ENCODE measurements at places on chromosomes 11 and 22. TPM values are rescaled to one million over a fixed set of nuclear protein-coding genes. Genes with fewer than 3 reads are reported as not detected.
A peak's percentile ranks its signal among the peaks of the same experiment; 100 is the strongest.

- DNase-seq: no peak
Measured at GRCh38 chr22:36365020-36365411, 22.8 kb downstream of the MYH9 start.

- DNase-seq: no peak
Measured at GRCh38 chr11:109733245-109733644, 311.3 kb downstream of the C11orf87 start.

The OR51B5 gene
- polyA plus RNA-seq: 0.20 TPM

DNA sequence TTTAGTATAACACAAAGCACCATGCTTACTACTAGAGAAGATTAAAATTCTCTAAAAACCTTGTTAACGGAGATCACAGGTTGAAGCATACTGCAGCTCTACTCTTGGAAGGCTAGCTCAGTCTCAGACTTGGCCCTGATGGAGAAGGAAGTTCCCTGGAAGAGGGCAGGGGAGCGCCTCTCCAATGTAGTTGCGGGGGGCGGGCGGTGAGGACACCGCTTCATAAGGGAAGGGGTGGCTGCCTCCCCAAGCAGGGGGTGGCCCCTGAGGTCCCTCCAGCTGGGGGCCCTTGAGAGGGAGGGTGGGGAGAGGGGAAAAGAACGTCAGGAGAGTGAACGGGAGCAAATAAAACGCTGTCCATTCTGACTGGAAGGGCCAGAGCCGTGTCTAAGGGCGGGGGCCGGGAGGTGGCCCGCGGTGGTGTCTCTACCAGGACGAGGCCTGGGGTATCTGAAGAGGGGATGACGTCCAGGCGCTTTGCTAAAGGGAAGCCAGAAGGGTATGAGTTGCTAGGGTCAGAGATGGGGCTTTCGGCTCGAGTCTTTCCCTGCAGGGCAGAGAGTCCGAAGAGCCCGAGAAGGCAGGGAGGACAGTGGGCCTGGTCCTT is 553 bp upstream of the USP47 start:
- peak; percentile 48 for DNase-seq

The KRTAP5-7 gene
- polyA plus RNA-seq: 0.25 TPM

GRCh38 chr11:70731271-70732022 is 333.1 kb downstream of the CTTN start:
- DNase-seq: no peak

- no peak for DNase-seq
Measured at GRCh38 chr11:3046190-3046589, 11.0 kb downstream of the CARS1 start.

GRCh38 chr11:111975076-111975806 is 38.1 kb downstream of the DIXDC1 start:
- no peak for DNase-seq

GRCh38 chr22:45478108-45478771 is 24.4 kb upstream of the FBLN1 start:
- DNase-seq: no peak

- no peak for DNase-seq
Measured at GRCh38 chr22:50678651-50679521, 6.3 kb downstream of the SHANK3 start.

GRCh38 chr11:69613594-69613993 is 27.4 kb upstream of the CCND1 start:
- no peak for DNase-seq

GRCh38 chr11:34595391-34595790 is 25.5 kb upstream of the EHF start:
- DNase-seq: no peak

DNA sequence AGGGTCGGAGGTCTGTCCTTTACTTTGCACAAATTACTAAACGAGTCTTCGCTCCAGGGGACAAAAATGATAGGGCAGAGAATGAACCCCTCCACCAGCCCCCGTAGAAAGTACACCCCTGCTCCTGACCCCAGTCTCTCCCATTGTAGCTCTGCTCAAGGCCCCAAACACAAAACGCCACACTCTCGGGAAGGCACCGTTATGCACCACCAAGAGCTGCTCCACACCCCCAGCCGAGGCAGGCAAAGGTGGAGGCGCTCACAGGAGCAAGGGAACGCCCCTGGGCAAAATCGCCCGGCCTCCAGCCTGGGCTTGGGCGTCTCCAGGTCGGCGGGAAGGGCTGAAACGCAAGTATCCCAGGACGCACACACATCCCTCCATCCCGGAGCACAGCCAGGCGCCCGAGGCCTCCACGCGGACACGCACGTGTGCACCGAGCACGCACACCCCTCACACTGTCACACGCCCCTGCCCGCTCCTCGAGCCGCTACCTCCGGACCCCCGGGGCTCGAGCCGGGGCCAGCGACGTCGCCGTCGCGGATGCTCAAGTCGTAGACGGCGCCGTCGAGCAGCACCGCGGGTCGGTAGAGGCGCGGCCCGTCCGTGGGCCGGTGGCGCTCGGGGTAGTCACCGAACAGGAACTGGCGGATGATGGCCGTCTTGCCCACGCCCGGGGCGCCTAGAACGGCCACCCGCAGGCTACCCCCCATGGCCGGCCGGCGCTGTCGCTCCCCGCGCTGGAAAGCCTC is 786 bp downstream of the RASL10A start:
- DNase-seq: no peak

- DNase-seq: no peak
Measured at GRCh38 chr11:6927030-6927617, 898 bp downstream of the ZNF215 start.

The USH1C gene
- polyA plus RNA-seq: 81.8 TPM

The KCNE3 gene
- polyA plus RNA-seq: 26.1 TPM

GRCh38 chr22:37209140-37209845 is 3.0 kb downstream of the SSTR3 start:
- DNase-seq: no peak

- DNase-seq: no peak
Measured at GRCh38 chr11:46222490-46223251, 54.8 kb upstream of the CREB3L1 start.

GRCh38 chr22:27851974-27852746 is 50.6 kb upstream of the MN1 start:
- DNase-seq: no peak

GRCh38 chr11:115672412-115672811 is 168.2 kb upstream of the CADM1 start:
- DNase-seq: no peak

The PAX6 gene
- polyA plus RNA-seq: 0.15 TPM

DNA sequence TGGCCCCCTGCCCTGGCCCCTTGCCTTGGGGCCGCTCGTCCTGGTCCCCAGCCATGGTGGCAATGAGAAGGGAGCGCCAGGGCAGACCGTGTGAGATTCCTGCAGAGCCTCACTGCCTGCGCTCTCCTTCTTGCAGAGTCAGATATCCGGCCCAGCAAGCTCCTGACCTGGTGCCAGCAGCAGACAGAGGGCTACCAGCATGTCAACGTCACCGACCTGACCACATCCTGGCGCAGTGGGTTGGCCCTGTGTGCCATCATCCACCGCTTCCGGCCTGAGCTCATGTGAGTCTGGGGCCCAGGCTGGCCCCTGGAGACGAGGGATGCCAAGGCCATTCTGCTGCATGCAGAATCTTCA is 114.1 kb downstream of the MICAL2 start:
- no peak for DNase-seq

DNA sequence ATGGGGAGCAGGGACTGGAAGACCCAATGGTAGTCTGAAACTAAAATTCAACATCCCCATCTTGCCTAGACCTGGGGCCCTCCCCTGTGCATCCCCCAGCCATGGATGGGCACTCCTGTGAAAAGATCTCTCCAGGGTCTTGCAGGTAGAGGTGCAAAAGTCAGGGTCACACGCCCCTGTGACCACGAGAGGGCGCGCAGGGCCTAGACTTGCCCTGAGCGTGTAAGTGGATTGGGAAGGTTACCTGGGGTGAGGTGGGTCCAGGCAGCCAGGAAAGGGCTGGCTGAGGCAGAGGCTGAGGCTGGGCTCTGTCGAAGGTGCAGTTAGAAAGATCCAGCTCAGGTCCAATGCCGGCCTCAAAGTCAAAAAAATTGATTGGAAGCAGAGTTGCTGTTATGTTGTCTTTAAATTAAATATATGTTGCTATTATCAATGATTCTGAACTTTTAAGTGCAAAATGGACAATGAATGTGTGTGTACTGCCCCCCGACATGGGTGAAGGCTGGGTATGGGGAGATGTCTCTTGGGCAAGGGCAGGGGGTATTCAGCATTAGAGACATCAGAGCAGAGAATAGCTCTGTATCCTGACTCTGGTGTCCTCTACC is 4.8 kb upstream of the POU2F3 start:
- peak; percentile 66 for DNase-seq

The ALG9 gene
- 54.3 TPM for polyA plus RNA-seq

- DNase-seq: no peak
Measured at GRCh38 chr11:2096919-2097301, 42.3 kb downstream of the IGF2 start.

GRCh38 chr11:103749158-103749557 is 287.3 kb upstream of the DDI1 start:
- no peak for DNase-seq

DNA sequence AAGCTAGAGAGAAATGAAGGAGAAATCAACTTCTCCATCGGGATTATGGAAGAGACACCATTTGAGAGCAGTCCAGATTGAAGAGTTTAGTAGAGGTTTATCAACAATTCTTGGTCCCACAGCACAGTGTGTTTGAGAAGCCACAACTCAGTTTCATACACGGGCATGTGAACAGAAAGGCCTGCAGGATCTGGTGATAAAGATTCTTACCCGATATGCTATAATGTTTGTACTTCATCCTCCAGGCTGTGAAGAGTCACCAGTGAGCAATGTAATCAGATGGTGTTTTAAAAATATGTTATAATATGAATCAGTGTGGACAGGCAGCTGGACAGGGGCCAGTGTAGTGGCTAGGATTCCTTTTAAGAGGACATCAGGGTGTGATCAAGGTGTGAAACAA is 29.7 kb upstream of the VWA5A start:
- no peak for DNase-seq

The ZNF214 gene
- 14.0 TPM for polyA plus RNA-seq

The CTSW gene
- polyA plus RNA-seq: 1.4 TPM

The OPCML gene
- polyA plus RNA-seq: 13.9 TPM

The KCNC1 gene
- polyA plus RNA-seq: 1.5 TPM

The EMID1 gene
- polyA plus RNA-seq: 67.6 TPM

The DEPDC5 gene
- polyA plus RNA-seq: 22.1 TPM

DNA sequence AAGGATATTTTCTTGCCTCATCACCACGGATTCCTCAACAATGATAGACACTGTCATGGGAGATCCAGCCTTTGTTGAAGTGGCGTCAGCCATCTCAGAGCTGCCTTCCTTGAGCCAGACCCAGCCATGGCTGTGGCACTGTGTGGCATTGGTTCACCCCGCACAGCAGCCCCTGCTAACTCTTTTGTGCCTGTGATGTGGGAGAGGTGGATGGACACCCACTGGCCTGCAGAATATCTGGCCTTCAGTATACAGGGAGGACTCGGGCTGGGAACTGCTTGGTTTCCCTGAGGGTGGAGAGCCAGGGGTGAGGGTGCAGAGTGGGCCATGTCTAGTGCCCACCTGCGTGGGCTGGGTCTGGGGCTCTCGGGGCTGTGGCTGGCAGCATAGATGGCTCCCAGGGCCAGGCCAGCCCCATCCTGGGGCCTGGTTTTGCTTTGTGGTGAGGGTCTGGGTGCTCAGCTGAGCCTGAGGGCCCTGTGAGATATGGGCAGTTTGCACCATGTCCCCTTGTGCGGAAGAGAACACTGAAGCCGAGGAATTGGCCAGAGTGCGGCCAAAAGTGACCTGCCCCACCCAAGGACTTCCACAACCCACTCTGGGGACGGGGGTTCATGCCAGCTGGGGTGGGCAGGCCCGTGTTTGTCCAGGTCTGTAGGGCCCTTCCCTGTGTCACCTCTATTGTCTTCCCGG is 6.1 kb downstream of the CLDN5 start:
- no peak for DNase-seq

DNA sequence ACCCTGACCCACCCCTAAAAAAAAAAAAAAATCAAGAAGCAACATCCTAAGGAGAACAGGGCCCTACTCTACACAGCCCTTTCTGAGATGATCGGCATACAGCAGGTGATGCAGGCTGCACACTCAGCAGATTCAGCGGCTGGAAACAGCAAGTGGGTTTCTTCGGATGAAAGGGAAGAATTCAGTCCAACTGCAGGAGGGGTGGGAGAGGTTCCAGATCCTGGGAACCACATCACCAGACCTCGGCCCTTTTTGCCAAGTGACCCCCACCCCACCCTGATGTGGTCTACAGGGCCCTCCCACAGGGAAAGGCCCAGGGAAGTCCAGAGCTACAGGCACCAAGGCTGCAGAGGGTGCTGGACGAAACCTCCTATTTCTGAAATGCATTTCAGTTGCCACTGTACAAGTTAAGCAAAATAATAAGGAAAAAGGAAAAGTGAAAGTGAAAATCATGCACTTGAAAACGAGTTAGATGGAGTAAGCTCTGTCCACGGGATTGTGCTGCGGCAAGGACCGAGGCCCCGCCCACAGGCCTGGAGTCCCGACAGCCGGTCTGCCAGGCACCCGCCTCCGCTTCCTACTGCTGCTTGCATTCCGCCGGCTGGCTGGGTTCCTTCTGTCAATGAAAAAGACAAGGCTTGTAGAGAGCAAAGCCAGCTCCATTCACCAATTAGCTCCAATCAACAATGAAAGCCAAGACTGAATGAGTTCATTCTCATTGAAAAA is 16.0 kb upstream of the PHLDA2 start:
- DNase-seq: peak; percentile 59

DNA sequence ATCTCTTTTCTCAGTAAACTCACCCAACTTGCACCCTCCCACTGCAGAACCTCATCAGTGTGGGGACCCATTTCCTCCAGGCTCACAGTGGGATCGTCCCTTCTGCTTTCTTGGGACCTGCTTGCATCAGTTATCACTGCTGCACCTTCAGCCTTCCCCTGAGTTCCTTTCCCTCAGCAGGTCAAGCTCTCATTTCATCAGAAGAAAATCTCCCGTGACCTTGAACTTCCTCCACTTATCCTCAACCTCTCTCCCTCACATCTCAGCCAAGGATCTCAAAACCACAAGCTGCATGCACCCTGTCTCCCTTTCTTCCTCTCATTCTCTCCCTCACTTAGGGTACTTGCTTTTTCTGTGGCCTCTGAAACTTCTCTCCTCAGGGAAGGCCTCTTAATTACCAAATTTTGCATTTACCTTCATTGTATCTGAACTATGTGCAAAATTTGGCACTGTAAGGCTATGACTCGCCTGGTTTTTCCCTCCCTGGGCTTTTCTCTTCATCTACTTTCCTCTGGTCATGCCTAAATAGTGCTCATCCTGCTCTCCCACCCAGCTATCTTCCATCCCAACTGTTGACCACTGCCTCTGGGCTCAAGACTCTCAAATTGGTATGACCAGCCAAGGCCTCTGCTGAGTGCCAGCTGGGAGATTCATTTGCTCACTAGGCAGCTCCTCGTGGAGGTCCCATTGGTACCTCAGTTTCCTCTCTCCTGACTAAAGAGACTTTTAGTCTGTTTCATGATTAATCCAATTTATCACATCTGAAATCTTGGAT is 2.7 kb upstream of the RCE1 start:
- DNase-seq: no peak

GRCh38 chr11:63614136-63614671 is at the start of gene PLAAT3:
Gene PLAAT3, minus strand, starts transcription at chr11:63614433. Its CDS starts 419 bp downstream, at chr11:63614014.
- peak; percentile 25 for DNase-seq

The RAB39A gene
- polyA plus RNA-seq: 1.2 TPM

- DNase-seq: no peak
Measured at GRCh38 chr11:6656584-6656915, 941 bp upstream of the DCHS1 start.

All from left kidney (tissue), 8 donors.